Naive B cell (primary cell): ENCODE measurements at places on chromosomes 16 and 17. TPM values are rescaled to one million over a fixed set of nuclear protein-coding genes. Genes with fewer than 3 reads are reported as not detected.

DNA sequence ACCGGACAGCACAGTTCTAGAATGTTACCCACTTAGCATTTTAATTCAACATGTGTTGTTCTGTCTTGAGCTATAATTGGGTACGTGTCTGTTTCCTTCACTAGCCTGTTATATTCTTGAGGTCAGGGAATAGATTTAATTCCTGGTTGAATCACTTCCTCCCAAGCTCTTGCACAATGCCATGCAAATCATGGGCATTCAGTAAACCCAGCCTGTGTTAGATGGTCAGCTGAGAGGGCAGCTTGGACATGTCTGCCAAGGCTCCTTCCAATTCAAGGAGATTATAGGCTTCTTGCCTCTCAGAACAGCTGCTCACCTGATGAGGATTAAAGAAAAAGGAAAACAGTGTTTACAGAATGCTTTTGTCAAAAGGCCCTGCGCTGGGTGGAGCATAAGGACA, 12.6 kb downstream of the C1QTNF1 start:
- H3K27me3 ChIP-seq = peaks cover 11% of the 10 kb centered on the region
- DNase-seq = no peak
- H3K4me1 ChIP-seq = no peaks in the 10 kb centered on the region

GRCh38 chr17:15886804-15887203, 58.1 kb upstream of the ADORA2B start:
- no peaks in the 10 kb centered on the region for H3K36me3 ChIP-seq
- H3K4me3 ChIP-seq = no peak overlapping the region
- H3K4me1 ChIP-seq = peaks cover 5% of the 10 kb centered on the region
- no peak overlapping the region for H3K27ac ChIP-seq
- peaks cover 8% of the 10 kb centered on the region for H3K27me3 ChIP-seq

- H3K36me3 ChIP-seq = no peaks in the 10 kb centered on the region
- H3K4me3 ChIP-seq = no peak overlapping the region
- H3K27ac ChIP-seq = no peak overlapping the region
- no peak for DNase-seq
Measured at GRCh38 chr17:33057564-33057963, 65.9 kb downstream of the SPACA3 start.

- H3K36me3 ChIP-seq = peaks cover 10% of the 10 kb centered on the region
- no peak overlapping the region for H3K4me3 ChIP-seq
- DNase-seq = no peak
- no peaks in the 10 kb centered on the region for H3K27me3 ChIP-seq
- no peaks in the 10 kb centered on the region for H3K4me1 ChIP-seq
Measured at GRCh38 chr16:51242296-51242994, 91.4 kb upstream of the SALL1 start.

GRCh38 chr16:69465083-69465721, 40.8 kb downstream of the CYB5B start:
- H3K4me3 ChIP-seq = peak overlapping the region; percentile 18
- no peaks in the 10 kb centered on the region for H3K27me3 ChIP-seq
- DNase-seq = no peak
- H3K27ac ChIP-seq = peak overlapping the region; percentile 90
- peaks cover 36% of the 10 kb centered on the region for H3K4me1 ChIP-seq

- no peaks in the 10 kb centered on the region for H3K4me1 ChIP-seq
- no peak overlapping the region for H3K4me3 ChIP-seq
- no peaks in the 10 kb centered on the region for H3K36me3 ChIP-seq
Measured at GRCh38 chr17:71057448-71057847, 888.1 kb downstream of the KCNJ2 start.

DNA sequence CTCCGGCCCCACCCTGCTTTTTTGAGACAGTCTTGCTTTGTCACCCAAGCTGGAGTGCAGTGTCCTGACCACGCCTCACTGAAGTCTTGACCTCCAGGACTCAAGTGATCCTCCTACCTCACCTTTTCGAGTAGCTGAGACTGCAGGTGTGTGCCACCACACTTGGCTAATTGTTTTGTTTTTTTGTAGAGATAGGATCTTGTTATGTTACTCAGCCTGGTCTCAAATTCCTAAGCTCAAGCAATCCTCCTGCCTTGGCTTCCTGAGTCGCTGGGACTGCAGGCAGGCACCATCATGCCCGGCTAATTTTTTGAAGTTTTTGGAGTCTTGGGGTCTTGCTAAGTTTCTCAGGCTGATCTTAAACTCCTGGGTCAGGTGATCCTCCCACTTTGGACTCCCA, 206.7 kb downstream of the SHISA9 start:
- DNase-seq = no peak
- H3K4me3 ChIP-seq = no peak overlapping the region
- H3K27ac ChIP-seq = no peak overlapping the region
- H3K36me3 ChIP-seq = no peaks in the 10 kb centered on the region
- H3K27me3 ChIP-seq = no peaks in the 10 kb centered on the region

DNA sequence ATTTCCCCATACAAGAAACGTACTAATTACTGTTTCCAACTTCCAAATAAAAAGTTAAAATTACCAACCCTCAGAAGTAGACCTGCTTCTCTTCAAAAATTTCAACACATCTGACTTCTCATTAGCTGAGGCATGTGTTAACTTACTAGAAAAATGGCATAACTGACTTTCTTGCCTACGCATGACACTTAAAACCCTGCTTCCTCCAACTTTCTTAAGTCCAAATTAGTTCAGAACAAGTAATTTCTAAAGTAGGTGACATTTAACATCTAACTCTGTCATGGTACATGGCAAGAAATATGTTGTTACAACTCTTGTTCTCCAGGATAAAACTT, 6.7 kb downstream of the USP7 start:
- H3K27ac ChIP-seq = no peak overlapping the region
- no peaks in the 10 kb centered on the region for H3K27me3 ChIP-seq
- H3K36me3 ChIP-seq = no peaks in the 10 kb centered on the region
- H3K4me3 ChIP-seq = peak overlapping the region; percentile 64
- DNase-seq = no peak
- H3K4me1 ChIP-seq = peaks cover 90% of the 10 kb centered on the region

GRCh38 chr16:58365623-58366022, 26.6 kb upstream of the GINS3 start:
- no peak overlapping the region for H3K27ac ChIP-seq
- H3K4me3 ChIP-seq = no peak overlapping the region
- DNase-seq = no peak
- H3K36me3 ChIP-seq = peaks cover 12% of the 10 kb centered on the region
- no peaks in the 10 kb centered on the region for H3K4me1 ChIP-seq

DNA sequence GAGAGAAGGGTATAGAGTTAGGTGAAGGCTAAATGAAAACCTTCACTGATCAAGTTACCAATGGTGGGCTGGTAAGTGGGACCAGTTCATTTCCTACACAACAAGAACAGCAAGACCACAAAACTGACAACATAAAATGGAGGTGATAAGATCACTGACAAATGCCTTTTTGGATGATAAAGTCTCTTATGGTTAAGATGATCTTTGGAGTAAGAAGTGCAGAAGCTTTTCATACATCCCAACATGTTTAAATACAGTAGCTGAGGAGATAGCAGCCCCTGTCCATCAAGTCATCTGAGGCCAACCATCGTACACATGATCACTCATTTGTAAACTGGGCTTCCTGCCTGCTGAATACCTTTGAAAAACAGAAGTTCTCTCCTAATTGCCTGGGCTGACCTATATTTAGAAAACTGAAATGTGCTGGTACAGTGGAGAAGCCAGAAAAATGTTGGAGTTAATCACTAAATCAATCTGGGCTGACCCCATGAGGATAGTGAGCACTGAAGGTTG, 259.0 kb upstream of the ZFHX3 start:
- H3K27ac ChIP-seq = no peak overlapping the region
- DNase-seq = no peak
- H3K4me3 ChIP-seq = no peak overlapping the region
- H3K36me3 ChIP-seq = no peaks in the 10 kb centered on the region
- no peaks in the 10 kb centered on the region for H3K27me3 ChIP-seq

DNA sequence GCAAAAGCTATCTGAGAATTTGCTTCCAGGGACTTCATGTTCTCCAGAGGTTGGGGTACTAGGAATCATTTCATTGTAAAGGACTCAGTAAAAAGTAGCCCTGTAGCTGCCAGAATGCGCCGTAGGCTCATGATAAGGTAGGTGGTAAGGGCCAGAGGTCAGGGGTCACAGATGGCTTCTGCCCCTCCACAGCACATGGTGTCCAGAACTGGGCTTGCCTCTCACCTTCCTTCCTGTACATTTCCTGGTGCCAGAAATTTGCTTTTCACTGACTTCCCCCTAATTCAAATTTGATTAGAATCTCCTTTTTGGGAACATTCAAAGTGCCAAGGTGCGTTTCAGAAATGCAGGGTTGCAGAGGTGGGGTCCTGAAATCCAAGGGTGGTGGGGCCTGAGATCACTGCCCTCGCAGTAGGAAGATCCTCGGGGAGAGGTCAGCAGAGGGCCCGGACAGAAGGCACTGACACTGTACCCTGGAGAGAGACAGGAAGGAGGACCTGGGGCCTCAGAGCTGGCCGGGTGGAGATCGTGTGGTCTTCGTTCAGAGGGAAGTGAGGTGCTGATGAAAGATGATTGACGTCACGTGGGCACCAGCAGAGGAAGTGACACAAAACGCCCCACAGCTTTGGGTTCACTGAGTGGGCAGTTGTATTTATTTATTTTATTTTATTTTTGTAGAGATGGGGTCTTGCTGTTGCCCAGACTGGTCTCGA, 25.5 kb upstream of the METRNL start:
- H3K27me3 ChIP-seq = no peaks in the 10 kb centered on the region
- peak overlapping the region; percentile 58 for H3K27ac ChIP-seq
- H3K4me1 ChIP-seq = peaks cover 22% of the 10 kb centered on the region

DNA sequence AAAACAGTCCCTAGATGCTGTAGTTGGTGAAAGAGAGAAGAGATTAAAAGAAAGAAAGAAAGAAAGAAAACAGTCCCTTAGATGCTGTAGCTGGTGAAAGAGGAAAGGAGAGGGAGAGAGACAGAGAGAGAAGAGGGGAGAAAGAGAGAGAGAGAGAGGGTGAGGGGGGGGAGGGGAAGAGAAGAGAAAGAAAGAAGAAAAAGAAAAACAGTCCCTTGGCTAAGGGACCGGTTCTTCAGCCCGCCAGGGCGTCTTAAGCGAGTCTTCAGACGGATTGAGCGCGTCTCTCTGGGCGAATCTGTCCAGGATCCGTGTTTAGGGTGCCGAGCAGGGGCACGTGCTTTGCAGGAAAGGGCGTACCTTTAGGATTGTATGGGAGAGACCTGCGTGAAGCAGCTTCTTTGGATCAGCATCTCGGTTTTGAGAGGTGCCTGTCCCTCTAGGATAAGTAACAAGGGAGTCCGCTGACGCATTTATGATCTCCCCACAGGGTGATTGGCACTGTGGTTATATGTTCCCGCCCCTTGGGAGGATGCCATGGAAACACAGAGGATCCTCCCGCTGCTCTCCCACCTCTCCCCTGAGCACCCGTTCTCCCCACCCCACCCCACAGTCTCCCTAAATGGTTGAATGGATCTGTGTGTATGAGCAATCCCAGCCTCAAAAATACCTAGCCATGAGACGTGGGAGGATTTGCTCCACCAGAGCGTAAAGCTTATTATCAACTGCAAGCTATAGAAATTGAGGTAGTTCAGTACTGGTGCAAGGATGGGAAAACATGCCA, 16.7 kb downstream of the GNGT2 start:
- peaks cover 40% of the 10 kb centered on the region for H3K4me1 ChIP-seq
- H3K27me3 ChIP-seq = no peaks in the 10 kb centered on the region
- peak; percentile 63 for DNase-seq
- H3K36me3 ChIP-seq = no peaks in the 10 kb centered on the region
- peak overlapping the region; percentile 98 for H3K4me3 ChIP-seq

DNA sequence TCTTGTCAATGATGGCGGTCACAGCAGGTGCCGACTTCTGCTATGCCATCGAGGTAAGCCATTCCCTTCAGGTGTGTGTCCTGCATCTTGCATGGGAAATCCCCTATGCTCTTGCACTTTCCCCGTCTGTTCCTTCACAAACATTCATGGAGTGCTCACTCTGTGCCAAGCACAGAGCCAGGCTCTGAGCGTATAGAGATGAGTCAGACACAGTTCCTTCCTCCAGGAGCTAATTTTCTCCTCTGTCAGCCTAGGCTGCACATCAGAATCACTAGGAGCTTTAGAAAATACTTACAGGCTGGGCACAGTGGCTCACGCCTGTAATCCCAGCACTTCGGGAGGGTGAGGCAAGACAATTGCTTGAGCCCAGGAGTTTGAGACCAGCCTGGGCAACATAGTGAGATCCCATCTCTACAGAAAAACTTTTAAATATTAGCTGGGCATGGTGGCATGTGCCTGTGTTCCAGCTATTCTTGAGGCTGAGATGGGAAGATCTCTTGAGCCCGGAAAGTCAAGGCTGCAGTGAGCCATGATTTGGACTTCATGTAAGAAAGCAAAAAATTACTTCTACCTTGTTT, 14.1 kb downstream of the PRMT7 start:
- no peak for DNase-seq
- H3K36me3 ChIP-seq = peaks cover 4% of the 10 kb centered on the region
- no peak overlapping the region for H3K27ac ChIP-seq
- no peak overlapping the region for H3K4me3 ChIP-seq
- H3K4me1 ChIP-seq = peaks cover 9% of the 10 kb centered on the region

- peak overlapping the region; percentile 39 for H3K27ac ChIP-seq
- peaks cover 57% of the 10 kb centered on the region for H3K4me1 ChIP-seq
- no peak overlapping the region for H3K4me3 ChIP-seq
- DNase-seq = no peak
- H3K36me3 ChIP-seq = no peaks in the 10 kb centered on the region
Measured at GRCh38 chr16:12557786-12558185, 245.9 kb downstream of the CPPED1 start.

DNA sequence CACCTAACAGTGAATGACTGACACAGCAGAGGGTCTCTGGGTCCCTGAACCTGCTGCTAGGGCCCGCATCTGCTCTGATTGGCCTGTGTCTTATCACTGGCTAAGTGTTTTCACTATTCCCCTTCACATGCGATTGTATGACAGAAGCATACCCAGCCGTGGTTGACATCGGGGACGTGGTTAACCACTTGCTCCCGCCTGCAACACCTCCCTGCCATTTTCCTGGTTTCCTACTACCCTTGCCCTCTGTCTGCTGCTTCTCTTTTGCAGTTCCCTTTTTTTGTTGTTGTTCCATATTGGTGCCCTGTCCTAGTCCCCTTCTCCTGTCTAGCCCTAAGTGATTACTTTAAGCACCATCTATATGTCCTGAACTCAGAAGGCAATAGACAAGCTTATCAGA, 177.0 kb downstream of the RGS9 start:
- DNase-seq = no peak
- H3K4me3 ChIP-seq = no peak overlapping the region
- peaks cover 26% of the 10 kb centered on the region for H3K27me3 ChIP-seq
- H3K36me3 ChIP-seq = no peaks in the 10 kb centered on the region

GRCh38 chr16:8763899-8764298, 33.5 kb downstream of the TMEM186 start:
- no peak overlapping the region for H3K4me3 ChIP-seq
- no peak for DNase-seq
- no peaks in the 10 kb centered on the region for H3K4me1 ChIP-seq
- H3K36me3 ChIP-seq = peaks cover 14% of the 10 kb centered on the region
- H3K27me3 ChIP-seq = no peaks in the 10 kb centered on the region
- no peak overlapping the region for H3K27ac ChIP-seq

Gene ZFHX3
- 0.61 TPM for polyA plus RNA-seq

Gene TTLL6
- polyA plus RNA-seq = not detected

Gene AKAP10
- polyA plus RNA-seq = 21.9 TPM

Gene CBFA2T3
- polyA plus RNA-seq = 7.2 TPM

Gene WFDC1
- polyA plus RNA-seq = not detected

Gene INCA1
- not detected for polyA plus RNA-seq

Gene TOM1L1
- polyA plus RNA-seq = not detected
